ENCODE measurements at places on chromosomes 11 and 22.

DNA sequence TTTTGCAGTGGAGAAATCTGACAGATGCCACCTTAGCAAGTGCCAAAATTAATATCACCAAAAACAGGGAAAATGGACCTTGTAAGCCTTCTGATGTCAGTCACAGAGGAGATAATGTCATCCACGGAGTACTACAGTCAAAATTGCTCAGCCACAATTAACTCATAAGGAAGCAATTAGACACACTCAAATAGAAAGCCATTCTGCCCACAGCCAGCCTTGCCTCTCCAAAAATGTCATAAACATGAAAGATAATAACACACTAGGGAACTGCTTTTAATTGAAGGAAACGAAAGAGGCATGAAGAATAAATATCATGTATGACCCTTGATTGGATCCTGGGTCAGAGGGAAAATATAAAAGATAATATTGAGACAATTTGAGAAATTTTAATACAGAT lies 505.6 kb upstream of the API5 start:
- no peak for DNase-seq

GRCh38 chr11:33984682-33985389 lies 66.7 kb upstream of the CAPRIN1 start:
- peak; percentile 54 for DNase-seq

- no peak for DNase-seq
Observed at GRCh38 chr11:71340086-71340606, 87.8 kb upstream of the SHANK2 start.

GRCh38 chr11:131691181-131692041 lies 321.0 kb downstream of the NTM start:
- DNase-seq: peak; percentile 33

DNA sequence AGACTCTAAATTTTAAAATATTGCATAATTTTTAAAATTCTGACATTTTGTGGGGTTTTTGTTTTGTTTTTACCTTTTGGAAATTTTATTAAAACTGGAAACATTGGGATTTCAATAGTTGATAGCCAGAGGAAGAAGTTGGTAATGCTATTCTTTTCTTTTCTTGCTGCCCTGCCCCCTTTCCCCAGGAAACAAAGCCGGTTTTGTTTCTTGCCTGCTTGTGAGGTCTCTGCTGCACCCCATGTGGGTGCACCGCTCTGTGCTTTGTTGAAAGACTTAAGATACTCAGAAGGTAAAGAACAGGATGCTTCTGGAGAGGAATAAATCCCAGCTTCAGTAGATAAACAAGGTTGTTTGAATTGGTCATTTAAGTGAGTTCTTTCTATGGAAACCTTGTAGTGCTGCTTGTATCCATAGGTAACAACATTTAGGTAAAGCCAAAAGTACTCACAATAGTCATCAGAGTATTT lies 87.5 kb downstream of the YAP1 start:
- DNase-seq: no peak

- peak; percentile 11 for DNase-seq
Observed at GRCh38 chr11:58028687-58029411, 1.9 kb upstream of the OR6Q1 start.

DNA sequence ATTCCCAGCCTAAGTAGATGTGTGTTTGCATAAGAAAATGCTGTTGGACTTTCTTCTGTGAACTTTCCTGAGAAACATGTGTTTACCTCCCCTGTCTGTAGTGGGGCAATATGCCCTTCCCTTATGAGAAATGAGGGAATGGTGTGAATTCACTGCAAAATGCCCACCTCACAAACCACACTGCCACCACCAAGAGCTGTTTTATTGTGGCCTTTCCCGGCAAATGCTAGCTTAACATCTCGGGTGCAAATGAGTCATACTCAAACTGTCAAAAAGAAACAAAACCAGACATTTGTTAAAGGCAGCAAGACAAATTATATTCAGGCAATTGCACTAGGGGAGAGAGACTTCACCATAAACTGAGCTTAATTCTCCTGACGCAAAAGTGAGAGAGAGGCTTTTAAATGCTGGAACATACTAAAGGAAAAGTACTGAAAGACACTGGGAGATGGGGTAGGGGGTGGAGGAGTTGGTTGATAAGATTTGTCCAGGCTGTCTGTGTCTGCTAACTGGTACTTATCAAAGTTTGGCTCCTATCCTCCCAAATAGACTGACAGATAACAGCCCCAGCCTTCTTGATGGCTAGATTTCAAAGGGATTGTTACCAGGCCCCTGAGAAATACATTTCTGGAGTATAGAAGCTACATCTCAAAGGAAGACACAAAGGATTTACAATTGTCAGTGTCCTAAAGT lies 70.9 kb upstream of the OR5AK2 start:
- no peak for DNase-seq

GRCh38 chr11:87035976-87036583 lies 1.7 kb upstream of the TMEM135 start:
- DNase-seq: peak; percentile 63

- no peak for DNase-seq
Observed at GRCh38 chr11:29255401-29255800, 761.4 kb downstream of the KCNA4 start.

All from KBM-7 (cell line).